ENCODE measurements at places on chromosomes 12 and 14.

DNA sequence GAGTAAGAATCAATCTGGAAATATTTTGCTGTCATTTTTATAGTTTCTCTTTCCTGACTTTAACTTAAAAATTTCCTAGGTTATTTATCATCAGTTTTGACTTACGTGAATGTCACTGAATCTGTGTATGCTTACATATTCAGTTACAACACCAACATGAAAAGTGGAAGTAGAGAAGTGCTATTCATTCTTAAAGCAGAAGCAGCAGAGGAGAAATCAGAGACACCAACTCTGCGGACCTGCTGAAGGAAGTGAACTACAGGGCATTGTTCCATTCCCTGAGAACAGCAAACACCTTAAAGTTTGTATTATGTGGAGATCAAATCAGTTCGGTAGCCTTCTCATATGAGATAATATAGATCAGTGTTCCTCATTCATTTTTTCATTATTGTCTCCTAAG, 34.1 kb downstream of the RAD51B start:
- no peak for DNase-seq

GRCh38 chr12:55729819-55730818, 1.3 kb upstream of the CD63 start:
- no peak for DNase-seq

DNA sequence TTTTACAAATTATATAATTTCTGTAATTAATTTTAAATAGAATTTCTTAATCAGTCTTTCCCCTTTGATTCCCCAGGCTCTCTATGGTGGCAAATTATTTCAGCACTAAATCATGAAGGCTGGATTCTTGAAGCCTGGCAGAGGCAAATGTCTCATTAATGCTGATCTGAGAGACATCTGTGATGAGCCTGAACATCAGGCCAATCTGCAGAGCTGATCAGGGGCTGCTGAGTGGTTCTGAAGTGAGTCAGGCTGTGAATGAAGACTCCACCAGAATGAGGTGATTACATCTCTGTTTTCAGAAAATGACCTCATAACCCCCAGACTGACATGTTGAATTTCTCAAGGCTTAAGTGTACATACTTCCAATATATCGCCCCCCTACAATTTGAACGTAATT, 124.2 kb upstream of the MIS18BP1 start:
- no peak for DNase-seq

GRCh38 chr14:92968291-92969020, 45.5 kb downstream of the CHGA start:
- DNase-seq: no peak

Data from smooth muscle cell of the brain vasculature (primary cell).